ENCODE measurements at places on chromosomes 4 and X.

DNA sequence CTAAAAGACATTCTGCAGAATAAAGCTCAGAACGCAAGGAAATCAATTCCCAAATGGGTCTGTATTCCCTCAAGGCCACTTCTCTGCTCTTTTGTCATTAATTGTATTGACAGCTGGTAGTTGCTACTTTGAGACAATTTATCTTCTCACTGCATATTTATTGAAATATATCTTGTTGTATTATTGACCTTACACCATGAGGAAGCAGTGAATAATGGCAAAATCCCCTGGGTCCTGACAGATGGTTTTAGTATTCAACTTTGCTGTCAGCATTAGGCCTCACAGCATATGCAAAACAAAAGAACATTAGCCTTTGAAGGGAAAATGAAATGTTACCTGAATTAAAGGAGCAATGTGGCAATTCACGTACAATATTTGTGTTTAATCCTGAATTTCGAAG, 406.1 kb upstream of the TRAM1L1 start:
- DNase-seq, result no peak

DNA sequence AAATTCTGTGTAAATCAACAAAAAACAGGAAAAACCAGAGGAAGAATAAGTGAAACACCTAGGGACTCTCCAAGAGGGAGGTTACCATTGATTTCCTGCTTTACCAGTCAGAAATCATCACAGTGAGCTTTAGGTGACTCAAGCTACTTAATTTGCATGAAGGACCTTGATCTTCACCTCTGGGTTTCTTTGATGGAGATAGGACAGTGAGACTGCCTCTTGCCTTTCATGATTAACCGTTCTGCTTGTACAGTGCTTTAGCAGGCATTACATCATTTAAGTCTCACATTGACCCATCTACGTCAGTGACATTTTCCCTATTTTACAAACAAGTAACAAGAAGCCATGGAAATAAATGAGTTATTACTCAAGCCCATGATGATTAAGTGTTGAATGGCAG, 3.4 kb upstream of the GK start:
- no peak for DNase-seq

GRCh38 chr4:10582059-10582686, 102.4 kb downstream of the CLNK start:
- no peak for DNase-seq

- DNase-seq, result no peak
These were observed 17.3 kb upstream of the SASH3 start for GRCh38 chrX:129762448-129762847.

DNA sequence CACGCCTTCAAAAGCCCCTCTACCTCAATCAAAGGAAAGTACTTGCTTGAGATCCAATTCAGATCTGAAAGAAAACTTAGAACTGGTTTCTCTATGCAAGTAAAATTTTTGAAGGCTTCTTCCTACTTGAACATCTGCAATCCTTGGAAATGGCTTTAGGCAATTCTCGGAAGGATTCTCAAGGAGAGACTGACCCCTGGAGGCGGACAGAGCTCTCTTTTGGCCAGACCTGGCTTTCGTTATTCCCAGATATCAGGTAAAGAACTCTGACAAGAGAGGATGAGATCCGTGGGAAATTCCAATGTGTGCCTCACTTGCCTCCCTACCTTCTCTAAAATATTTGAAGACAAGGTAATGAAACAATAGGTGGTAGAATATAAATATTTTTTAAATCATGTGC, 670.3 kb upstream of the FAM241A start:
- DNase-seq, result no peak

GRCh38 chrX:87706134-87706533, 188.5 kb downstream of the KLHL4 start:
- no peak for DNase-seq

GRCh38 chr4:3681191-3681590, 85.0 kb upstream of the ADRA2C start:
- DNase-seq, result no peak

- DNase-seq, result no peak
These were observed 5.4 kb upstream of the NAA11 start for GRCh38 chr4:79331126-79331876.

GRCh38 chrX:120274958-120275357, 24.3 kb downstream of the ZBTB33 start:
- DNase-seq, result no peak

DNA sequence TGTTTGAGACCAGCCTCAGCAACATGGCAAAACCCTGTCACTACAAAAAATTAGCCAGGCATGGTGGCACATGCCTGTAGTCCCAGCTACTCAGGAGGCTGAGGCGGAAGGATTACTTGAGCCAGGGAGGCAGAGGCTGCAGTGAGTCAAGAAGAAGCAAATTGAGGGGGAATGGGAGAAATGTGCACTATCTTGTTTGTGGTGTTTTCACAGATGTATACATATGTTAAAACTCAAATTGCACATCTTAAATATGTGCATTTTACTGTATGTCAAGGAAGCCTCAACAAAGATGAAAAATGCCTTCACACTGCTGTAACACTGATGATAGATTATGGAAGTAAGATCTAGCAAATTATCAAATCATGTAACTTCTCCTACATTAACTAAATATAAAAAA, 44.3 kb downstream of the THOC2 start:
- no peak for DNase-seq

DNA sequence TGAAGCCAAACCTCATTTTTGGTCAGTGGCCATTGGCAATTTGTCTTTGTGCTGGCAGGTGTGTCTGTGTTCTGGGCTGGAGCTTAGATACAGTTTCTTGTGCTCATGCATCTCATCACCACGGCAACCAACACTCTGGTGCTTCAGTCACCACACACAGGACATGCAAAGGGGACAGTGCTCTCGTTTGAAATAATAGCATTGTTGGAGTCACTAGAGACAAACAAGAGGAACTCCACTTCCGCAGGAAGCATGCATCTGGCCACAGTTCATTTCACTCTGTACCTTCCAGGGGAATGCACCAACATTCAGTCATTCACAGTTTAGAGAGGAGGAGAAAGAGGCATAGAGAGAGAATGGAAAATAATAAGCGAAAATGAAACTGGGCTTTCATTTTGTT, 267.4 kb downstream of the ANK2 start:
- DNase-seq, result no peak

DNA sequence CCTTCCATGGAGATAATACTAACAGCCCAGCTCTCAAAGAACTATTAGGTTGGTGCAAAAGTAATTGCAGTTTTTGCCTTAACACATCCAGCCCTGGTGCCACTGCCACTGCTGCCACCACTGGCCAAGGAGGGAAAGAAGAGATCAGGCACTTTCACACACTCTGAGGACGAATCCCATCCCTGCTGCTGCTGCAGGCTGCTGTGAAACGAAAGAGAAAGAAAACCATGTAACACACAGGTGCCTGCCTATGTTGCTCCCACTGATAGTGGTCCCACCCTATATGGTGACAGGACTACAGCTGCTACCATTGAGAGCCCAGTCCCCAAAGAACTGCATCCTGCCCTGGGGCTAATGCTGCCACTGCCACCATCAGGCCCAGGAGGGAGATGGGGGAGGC, 35.1 kb downstream of the TMLHE start:
- no peak for DNase-seq

- no peak for DNase-seq
These were observed 1.1 kb upstream of the MANBA start for GRCh38 chr4:102761906-102762305.

DNA sequence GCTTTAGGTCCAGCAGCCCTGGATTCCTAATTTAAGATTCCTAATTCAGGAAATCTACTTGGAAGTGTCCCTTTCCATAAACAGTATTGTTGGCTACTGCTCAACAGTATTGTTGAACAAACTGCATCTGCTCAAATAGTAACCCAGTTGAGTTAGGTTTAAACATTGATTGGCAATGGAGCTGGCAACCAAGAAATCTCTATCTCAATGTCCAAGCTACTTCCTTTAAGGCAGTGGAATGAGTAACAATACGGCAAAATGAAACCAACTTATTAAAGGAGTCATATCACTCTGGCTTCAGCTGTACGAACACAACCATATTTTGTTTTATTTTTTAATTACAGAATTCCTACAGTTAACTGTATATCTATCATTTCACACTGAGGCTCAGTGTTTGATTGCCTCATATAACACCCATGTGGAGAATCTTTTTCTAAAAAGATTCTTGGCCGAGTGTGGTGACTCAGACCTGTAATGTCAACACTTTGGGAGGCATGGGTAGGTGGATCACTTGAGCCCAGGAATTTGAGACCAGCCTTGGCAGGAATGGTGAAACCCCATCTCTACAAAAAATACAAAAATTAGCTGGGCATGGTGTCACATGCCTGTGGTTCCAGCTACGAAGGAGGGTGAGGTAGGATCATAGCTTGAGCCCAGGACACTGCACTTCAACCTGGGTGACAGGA, 71.7 kb upstream of the IL13RA1 start:
- DNase-seq, result no peak

- no peak for DNase-seq
These were observed 346.6 kb downstream of the OPHN1 start for GRCh38 chrX:68086709-68087108.

GRCh38 chrX:68922013-68922412, 93.2 kb downstream of the EFNB1 start:
- no peak for DNase-seq

- no peak for DNase-seq
These were observed 831.2 kb downstream of the CCSER1 start for GRCh38 chr4:90958256-90958895.

- DNase-seq, result no peak
These were observed 74.1 kb downstream of the NBDY start for GRCh38 chrX:56802921-56803849.

DNA sequence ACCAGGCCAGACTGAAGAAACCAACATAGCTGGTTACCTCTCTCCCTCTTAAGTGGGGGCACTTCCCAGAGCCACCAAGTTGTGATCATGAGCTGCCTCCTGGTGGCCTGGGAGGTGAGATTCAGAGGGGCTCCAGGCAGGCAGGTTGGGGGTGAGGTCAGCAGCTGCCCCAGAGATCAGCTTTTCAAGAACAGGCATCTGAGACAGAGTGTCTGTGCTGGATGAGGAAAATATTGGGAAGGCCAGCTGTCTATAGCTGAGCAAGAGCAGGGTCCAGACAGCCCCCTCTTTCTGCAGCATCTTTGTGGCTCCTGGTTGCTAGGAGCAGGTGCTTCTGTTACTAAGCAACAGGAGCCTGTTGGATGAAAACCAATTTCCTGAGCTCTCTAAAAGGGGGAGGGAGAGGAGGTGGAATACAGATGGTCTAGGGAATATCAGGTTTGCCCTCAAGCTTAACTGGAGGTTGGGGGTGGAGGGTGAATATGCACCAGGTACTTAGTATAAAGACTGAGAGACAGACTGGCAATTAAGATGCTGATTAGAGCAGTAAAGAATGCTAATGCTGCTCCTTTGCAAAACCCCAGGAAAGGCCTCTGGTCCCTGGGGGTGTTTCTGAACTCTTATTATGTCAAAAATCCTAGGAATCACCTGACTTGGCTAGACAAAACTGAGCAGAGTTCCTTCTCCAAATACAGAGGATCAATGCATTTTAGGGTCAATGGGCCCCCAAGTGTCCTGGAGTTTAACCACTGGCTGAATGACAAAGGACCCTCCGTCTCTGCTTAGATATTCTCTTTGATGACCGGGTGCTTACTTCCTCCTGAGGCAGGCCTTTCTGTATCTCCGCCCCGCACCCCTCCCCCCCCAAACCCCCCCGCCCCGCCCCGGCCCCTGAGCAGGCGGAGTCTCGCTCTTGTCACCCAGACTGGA, 21.4 kb downstream of the ZCCHC13 start:
- DNase-seq, result no peak

DNA sequence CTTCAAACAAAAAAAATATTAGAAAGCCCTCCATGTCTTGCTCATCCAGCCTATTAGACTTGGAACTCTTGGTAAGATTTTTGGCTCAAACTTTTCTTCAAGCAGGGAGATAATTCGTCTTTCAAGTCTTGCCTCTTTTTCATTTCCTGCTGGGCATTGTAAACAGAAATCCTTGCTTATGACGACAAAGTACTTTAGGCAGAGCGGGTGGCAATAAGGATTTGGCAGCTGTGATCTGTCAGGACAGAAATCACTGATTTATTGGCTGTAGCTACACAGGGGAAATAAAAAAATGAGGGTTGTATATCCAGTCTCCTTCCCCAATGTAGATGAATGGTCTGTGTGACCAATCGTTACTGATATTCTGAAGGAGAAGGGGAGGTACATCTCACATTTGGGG, 121.6 kb downstream of the SLC4A4 start:
- DNase-seq, result no peak
